ENCODE measurements at places on chromosomes 1 and 21. TPM values are rescaled to one million over a fixed set of nuclear protein-coding genes. Genes with fewer than 3 reads are reported as not detected.

KRTAP10-12 gene
- total RNA-seq, result not detected

SPRR2B gene
- total RNA-seq, result not detected

PLA2G4A gene
- total RNA-seq, result 4.1 TPM

KIF26B gene
- 0.09 TPM for total RNA-seq

KCNK2 gene
- total RNA-seq, result under 0.01 TPM

DNAI4 gene
- 2.9 TPM for total RNA-seq

SH3BP5L gene
- total RNA-seq, result 22.1 TPM

MNDA gene
- total RNA-seq, result not detected

RAP1GAP gene
- 0.09 TPM for total RNA-seq

FBXO28 gene
- total RNA-seq, result 33.6 TPM

KCNJ6 gene
- under 0.01 TPM for total RNA-seq

AADACL3 gene
- not detected for total RNA-seq

CHI3L1 gene
- total RNA-seq, result not detected

FTCD gene
- 0.18 TPM for total RNA-seq

RNF207 gene
- total RNA-seq, result 16.1 TPM

CD1B gene
- total RNA-seq, result not detected

VHLL gene
- total RNA-seq, result 0.09 TPM

ICOSLG gene
- 0.54 TPM for total RNA-seq

KCNA3 gene
- not detected for total RNA-seq

PRAMEF17 gene
- not detected for total RNA-seq

RHOU gene
- total RNA-seq, result 0.27 TPM

BRINP2 gene
- not detected for total RNA-seq

MYBPH gene
- not detected for total RNA-seq

RYR2 gene
- total RNA-seq, result not detected

SORT1 gene
- total RNA-seq, result 21.6 TPM

KCNN3 gene
- 0.09 TPM for total RNA-seq

FAM72C gene
- total RNA-seq, result 1.5 TPM

MIER1 gene
- total RNA-seq, result 28.4 TPM

PUM1 gene
- 64.9 TPM for total RNA-seq

RIMKLA gene
- total RNA-seq, result under 0.01 TPM

IQGAP3 gene
- 8.9 TPM for total RNA-seq

OR2L2 gene
- not detected for total RNA-seq

Measured in endothelial cell of coronary artery (primary cell).